ENCODE measurements at places on chromosomes 2 and 18.

DNA sequence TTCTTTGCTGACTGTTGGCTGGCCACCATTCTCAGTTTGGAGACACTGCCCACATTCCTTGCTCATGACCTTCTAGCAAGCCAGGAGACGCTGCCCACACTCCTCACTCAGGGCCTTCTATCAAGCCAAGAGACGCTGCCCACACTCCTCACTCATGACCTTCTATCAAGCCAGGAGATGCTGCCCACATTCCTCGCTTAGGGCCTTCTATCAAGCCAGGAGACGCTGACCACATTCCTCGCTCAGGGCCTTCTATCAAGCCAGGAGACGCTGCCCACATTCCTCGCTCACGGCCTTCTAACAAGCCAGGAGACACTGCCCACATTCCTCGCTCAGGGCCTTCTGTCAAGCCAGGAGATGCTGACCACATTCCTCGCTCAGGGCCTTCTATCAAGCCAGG lies 131.3 kb upstream of the CBLN2 start:
- DNase-seq, result no peak

GRCh38 chr2:216775043-216775453 lies 79.7 kb upstream of the IGFBP5 start:
- DNase-seq, result no peak

GRCh38 chr18:11339188-11339775 lies 189.9 kb upstream of the PIEZO2 start:
- no peak for DNase-seq

GRCh38 chr18:33712719-33713118 lies 134.7 kb downstream of the ASXL3 start:
- no peak for DNase-seq

- no peak for DNase-seq
These were observed 153.6 kb downstream of the TDRD15 start for GRCh38 chr2:21277068-21278056.

DNA sequence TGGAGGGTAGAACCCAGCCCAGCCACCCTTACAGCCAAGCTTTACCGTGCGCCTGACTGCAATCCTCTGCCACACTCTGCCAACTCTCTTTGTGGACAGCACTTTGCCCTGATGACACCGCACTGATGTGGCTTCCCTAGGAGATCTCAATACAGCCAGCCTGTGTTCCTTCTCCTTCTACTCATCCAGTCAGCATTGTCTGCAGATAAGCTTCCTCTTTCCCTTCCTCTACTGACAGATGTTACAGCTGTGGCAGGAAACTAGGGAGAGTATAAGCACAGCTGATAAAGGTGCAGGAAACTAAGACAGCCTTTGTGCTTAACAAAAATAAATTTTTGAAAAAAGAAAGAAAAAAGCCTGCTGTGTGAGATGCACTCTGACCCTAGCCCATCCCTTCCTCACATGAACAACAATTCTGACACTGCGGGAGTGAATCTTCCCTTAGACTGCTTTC lies 25.0 kb downstream of the CEP68 start:
- no peak for DNase-seq

GRCh38 chr2:60710707-60711106 lies 45.4 kb upstream of the PAPOLG start:
- DNase-seq, result no peak

DNA sequence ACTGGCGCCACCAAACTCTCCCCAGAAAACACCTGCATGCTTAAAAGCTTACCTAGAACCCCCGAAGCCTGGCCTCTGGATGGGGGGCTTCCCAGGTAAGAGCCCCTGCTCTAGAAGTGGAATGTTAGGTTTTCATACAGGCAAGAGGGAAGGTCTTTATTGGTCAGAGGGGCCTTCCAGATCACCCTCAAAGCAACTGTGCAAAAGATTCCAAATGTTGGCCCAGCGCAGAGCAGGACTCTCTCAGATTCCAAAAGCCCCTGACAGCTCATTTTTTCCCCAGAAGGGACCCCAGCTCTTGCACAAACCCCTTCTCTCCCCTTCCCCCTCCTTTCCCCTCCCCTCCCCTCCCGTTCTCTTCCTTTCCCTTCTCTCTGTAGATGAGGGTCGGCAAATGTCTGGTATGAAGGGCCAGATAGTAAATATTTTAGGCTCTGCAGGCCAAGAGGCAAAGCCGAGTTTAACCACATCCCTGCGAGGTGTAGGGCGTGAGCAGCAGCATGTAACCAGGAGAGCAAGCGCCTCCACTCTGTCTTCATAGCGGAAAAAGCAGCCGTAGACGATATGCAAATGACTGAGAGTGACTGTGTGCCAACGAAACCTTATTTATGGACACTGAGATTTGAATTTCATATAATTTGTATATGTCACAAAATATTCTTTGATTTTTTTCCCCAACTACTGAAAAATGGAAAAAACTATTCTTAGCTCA lies 116.9 kb downstream of the SMAD7 start:
- no peak for DNase-seq

DNA sequence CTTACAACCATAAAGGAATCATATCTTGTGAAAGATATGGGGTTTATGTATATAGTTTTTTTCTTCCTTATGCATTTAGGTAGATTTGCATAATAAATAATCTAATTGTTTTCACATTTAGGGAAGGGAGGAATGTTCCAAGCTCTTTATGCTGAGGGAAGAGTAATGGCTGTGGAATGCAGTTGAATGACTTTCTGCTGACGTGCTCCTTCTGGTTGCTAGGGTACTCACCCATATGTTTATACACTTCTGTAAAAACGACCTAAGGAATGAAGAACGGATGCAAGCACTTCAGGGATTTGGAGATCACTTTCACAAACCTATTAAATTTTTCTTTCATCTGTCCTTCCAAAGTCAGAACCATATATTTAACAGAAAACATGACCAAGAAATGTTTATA lies 29.2 kb upstream of the PPP4R1 start:
- DNase-seq, result no peak

- no peak for DNase-seq
These were observed 174.0 kb upstream of the CDH20 start for GRCh38 chr18:61159246-61159645.

DNA sequence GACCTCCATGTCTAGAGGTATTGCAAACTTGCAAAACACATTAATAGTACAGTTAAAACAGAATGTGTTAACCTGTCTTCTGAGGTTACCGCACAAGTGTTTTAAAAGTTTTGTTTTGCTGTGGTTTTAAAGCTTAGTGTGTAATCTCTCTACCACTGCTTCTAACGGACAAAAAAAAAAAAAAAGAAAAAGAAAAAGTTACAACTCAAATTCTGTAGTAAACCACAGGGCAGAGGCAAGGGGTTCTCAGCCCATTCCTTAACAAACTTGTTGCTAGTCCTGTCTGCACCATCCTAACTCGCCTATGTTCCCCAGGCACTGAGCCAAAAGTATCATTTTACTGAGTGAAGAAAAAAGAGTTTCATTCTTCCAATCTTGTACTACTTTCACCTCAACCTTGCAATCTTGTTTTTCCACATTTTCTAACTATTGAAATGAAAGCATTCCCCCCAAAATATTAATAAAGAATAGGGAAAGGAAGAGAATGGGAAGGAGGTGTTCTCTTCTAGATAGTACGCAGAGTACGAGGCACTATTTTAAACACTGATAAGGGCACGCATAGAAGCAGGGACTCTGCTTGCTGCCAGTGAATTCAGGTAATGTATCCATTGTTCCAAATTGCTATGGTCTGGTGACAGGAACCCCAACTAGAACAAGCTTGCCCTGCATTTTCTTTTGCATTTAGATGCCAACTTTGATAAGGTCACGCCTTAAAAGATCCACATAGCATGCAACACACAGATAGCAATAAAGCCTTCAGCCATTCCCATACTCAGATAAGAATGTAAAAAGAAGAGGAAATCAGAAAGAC lies 47.1 kb downstream of the IKZF2 start:
- DNase-seq, result no peak

- DNase-seq, result no peak
These were observed 3.6 kb upstream of the ECEL1 start for GRCh38 chr2:232491139-232491780.

DNA sequence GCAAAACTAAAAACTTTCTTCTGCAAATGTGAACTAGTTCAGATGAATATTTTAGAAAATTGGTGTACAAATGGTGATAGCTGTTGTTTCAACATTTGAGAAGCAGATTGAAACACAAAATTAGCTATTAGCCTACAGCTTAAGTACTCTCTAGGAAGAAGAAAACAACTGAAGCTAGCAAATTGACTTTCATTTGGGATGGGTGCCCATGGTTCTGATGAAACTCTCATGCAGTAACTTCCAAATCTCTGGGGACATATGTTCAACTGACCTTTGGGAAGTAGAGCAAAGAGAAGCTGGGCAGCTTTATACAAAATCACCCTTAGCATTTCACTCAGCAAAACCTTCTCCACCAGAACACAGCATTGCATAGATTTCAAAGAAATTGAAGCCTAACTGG lies 119.0 kb downstream of the GALNT13 start:
- no peak for DNase-seq

DNA sequence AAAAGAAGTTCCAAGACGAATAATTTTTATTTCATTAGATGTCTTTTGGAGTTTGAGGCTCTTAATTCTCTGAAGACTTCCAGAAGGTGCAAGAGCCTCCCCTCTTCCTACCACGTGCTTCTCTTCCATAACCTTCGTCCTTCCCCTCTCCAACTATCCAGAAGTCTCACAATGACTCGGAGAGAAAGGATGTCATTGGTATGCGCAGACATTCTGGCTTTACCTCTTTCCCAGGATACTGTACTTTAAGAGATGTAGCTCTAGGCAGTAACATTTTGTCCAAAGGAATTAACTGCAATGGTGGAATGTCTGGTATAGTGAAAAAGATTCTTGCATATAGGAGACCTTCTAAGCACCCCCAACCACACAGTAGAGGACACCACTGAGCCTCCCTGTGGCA lies 249.0 kb upstream of the OSR1 start:
- DNase-seq, result no peak

GRCh38 chr18:9139400-9140039 lies 2.9 kb downstream of the ANKRD12 start:
- DNase-seq, result no peak

DNA sequence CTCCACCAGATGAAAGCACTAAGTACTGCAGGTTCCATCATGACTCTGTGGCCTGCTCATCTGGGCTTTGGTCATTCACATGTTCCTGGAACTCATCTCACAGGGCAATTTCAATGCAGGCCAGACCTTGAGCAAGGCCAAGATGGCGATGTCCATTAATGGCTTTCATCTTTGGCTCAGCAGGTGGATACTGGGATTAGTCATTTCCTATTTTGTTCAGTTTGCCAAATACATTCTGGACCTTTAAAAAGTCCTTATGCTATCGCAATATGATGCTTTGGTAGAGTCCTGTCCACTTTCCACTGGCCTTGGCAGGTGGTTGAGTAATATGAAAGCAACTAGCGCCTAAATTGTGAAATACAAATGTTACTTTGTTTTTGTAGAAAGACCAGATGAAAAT lies 170.1 kb upstream of the REV1 start:
- DNase-seq, result no peak

DNA sequence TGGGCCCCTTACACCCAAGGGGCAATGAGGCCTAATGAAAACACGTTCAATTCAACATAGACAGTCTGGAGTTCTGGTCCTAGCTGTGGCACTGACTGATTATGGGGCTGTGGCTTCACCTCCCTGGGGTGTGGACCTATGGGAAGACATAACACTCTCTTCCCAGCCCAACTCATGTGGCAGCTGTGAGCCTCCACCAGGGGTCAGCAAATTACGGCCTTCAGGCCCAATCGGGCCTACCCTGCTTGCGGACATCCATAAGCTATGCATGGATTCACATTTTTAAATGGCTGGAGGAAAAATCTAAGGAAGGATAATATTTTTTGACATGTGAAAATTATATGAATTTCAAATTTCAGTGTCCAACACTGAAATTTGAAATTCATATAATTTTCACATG lies 101.3 kb downstream of the LOXHD1 start:
- no peak for DNase-seq

DNA sequence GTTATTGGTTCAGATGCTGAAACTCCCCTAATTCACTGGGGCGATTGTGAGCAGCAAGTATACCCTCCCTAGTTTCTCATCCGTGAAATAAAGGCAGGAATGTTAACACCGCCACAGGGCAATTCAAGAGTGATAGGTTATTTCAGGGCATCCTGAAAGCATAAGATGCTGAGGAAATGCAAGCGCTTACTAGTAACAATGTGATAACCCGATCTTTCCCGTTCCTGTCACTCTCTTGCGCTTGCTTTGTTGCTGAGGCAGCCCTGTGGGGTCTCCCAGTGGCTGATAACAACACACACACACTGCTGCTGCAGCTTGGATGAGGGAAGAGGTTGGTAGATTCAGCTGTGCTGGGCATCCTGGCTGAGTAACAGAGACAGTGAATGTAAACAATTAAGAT lies 259.3 kb downstream of the AGPS start:
- DNase-seq, result no peak

- no peak for DNase-seq
These were observed 61.0 kb downstream of the ERBB4 start for GRCh38 chr2:212477571-212477970.

- DNase-seq, result no peak
These were observed 69.6 kb downstream of the ETAA1 start for GRCh38 chr2:67466734-67467133.

DNA sequence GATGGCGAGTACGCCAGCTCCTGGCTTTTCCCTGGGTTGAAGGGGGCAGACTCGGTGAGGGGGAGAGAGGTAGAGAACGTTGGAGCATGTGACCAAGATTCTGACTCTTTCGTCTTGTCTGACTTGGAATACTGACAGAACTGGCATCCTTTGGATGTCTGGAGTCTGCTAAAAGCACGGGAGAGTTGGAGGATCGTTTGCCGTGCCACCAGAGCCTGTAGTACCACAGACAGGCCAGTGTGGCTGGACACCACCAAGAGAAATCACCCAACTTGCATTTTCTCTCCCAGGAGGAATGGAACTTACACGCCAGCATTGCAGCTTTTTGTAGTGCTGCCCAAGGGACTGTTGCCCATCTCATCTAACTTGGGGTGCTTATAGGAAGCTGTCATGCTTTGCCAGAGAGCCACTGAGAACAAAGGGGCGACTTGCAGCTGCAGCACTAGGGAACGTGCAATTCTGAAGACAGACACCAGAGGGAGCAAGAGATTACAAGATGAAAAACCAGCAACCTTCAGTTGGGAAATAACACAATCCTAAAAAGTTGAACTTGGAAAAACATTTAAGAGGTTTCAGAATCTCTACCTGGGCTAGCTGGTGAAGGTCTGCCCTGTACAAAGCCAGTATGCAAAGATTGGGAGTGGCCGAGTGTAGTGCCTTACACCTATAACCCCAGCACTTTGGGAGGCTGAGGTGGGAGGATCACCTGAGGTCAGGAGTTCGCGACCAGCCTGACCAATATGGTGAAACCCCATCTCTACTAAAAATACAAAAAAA lies 24.1 kb downstream of the PSMG2 start:
- DNase-seq, result peak; percentile 10

DNA sequence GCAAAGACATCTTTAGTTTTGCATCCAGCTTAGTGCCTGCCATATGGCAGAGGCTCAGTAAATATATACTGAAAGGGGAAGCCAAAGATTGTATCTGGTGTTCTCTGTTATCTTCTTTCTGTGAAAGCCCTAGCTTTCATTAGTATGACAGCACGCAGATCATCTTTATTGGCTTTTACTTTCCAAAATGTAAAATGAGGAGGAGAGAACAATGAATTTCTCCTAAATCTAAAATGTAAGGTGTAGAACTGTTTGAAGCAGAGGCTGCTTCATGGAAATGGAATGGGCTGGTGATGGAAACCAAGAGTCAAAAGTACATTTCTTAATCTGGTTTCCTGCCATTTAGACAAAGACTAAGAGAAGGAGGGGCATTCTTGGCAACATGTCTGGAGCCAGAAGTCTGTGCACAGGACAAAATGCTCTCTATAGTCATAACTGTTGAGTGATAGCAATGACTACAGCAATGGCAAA lies 1029.9 kb upstream of the PIK3C3 start:
- DNase-seq, result no peak

Data from stimulated activated CD8-positive, alpha-beta memory T cell treated with anti-CD3 and anti-CD28 coated beads, Interleukin-15, amount 100 ng/mL, for 4 hours (primary cell).